ENCODE measurements at places on chromosomes 6 and 20.

- no peak for DNase-seq
Observed at GRCh38 chr20:3685341-3685740, 3.5 kb upstream of the ADAM33 start.

- DNase-seq = no peak
Observed at GRCh38 chr6:36793913-36794712, 45.1 kb downstream of the CPNE5 start.

- no peak for DNase-seq
Observed at GRCh38 chr6:3323696-3324261, 65.0 kb downstream of the PSMG4 start.

- no peak for DNase-seq
Observed at GRCh38 chr6:120805276-120805675, 529.0 kb downstream of the TBC1D32 start.

DNA sequence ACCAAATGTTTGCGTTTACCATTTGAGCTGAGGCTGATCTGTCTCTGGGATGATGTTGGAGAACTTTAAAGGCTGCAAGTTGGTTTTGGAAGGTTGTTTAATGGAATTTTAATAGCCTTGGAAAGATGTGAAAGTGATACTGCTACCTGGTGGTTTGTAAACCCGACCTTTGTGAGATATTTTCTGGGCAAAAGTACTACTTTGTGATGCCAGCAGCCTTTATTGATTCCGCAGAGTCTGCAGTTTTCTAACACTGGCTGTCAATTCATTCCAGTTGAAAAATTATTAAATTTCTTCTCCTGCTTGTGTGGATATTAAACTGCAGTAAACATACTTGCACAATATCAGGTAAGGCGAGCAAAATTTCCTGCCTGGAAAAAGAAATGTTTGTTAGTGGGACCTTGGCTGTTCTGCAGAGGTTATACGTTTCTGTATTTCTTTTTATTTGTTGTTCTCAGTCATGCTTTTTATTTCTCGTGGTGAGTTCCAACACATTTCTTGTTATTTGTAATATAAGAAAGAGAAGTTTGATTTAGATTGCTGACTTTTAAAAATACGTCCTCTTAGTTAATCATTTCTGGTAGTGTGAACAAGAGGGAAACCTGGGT lies 322.5 kb downstream of the CDKAL1 start:
- no peak for DNase-seq

DNA sequence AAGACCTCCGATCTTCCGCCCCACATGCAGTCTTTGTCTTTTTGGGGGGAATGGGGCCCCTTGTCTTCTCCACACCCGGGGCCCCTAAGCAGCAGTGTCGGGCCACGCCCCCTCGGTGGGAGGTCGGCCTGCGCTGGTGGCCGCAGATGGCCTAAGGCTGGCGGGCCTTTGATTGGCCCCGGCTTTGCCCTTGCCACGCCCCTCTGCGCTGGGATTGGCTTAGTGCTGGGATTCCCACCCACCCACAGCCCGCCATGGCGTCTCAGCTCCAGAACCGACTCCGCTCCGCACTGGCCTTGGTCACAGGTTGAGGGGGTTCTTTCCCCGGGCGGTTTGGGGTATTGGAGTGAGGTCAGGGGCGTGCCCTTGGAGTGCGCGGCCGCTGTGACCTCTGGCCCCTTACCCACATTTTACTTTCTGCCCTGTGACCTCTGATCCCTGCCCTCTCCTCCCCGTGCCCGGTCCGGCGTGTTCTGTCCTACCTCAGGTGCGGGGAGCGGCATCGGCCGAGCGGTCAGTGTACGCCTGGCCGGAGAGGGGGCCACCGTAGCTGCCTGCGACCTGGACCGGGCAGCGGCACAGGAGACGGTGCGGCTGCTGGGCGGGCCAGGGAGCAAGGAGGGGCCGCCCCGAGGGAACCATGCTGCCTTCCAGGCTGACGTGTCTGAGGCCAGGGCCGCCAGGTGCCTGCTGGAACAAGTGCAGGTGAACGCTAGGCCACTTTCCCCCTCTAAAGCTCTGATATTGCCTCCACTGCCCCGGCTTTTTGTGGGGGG lies at the start of gene HSD17B8:
TSS of gene HSD17B8 (plus strand) at position 241 of the 776 bp plus-strand sequence. CDS start at position 255, 14 bp downstream.
- peak; percentile 80 for DNase-seq

- no peak for DNase-seq
Observed at GRCh38 chr20:49529470-49529869, 38.5 kb downstream of the PTGIS start.

DNA sequence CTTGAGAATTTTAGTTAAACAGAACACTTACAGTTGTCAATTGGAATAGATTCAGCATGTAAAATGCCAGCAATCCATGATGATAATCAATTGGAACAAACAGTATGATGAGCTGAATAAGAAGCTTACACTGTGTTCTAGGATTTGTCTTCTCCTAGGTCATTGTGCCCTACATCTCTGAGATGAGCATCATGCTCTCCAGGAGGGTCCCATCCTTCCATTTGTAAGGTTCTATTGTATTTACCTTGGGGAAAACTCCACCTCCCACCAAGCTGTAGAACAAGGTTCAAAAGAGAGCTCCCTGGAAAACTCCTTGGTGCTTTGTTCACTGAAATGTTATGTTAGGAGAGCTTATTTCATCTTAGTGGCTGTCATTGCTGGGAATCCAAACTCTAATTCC lies 60.8 kb downstream of the OR2B2 start:
- no peak for DNase-seq

DNA sequence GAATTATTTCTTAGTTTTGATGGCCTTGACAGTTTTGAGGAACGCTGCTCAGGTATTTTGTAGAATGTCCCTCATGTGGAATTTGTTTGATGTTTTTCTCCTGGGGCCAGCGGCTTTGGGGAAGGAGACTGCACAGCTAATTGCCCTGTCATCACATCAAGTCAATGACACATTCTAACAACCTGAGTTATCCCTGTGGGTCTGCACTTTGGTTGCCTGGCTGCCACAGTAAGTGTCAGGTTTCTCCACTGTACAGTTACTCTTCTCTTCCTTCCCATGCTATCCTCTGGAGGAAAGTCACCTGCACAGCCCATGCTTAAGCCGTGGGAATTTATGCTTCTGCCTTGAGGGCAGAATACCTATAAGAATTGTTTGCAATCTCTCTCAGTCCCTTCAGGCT lies 1.4 kb upstream of the TREML4 start:
- no peak for DNase-seq

DNA sequence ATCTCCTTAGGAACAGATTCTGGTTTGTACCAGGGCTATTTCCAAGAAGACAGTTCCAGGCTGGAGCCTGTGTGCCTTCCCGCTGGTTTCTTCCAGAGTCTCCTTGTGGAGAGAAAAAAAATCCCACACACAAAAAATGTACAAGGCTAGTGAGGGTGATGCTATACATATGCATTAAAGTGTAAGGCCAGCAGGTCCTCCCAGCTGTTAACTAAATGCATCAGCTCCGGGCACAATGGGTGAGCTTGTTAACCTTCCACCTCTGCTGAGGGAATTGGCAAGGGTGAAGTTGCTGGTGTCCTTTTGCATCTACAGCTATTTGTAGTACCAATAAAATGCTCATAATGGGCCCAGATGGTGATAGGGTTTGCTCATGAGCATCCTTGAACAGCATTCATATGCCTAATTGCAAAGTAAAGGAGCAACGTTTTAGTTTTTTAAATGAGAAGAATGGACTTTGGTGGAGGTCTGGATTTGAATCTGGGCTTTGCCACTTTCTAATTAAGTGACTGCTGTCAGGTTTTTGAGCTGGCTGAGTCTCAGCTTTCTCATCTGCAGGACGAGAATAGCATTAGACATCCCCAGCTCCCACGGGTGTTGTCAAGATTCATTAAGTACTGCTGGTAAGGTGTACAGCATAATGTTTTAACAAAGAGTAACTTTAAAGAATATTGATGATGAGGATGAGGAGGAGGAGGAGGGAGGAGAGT lies 361.8 kb downstream of the QKI start:
- no peak for DNase-seq

GRCh38 chr6:100880149-100880852 lies 828 bp downstream of the ASCC3 start:
- no peak for DNase-seq

DNA sequence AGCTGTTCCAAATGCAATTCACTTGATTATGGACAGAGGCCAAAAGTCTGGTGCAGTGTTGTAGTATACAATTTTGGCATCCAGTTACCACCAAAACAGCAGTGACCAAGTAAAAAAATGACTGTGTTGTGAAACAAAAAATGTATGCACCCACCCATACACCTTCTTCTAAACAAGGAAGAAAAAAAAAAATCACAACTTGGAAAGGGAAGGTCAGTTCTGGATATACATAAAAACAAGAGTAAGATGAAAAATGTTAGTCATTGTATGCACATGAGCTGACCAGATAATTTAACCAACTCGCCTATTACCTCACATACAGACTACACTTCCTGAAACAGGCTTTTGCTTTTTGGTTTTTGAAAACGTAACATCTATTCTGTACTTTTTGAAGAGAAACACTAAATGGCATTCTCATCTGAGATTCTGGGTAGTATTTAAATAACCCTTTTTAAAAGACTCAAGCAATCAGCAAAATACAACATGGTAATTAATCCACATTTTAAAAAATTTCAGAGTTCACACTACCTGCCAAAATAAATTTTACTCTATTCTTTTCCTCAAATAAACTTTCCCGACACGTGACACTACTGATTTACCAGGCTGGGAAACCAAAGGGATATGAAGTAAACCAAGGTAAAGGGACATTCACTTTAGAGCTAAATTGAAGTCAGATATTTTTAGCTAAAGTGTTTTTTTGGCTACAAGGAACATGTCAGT lies 141.6 kb upstream of the SHLD1 start:
- no peak for DNase-seq

- no peak for DNase-seq
Observed at GRCh38 chr20:50494428-50494827, 15.8 kb upstream of the PTPN1 start.

GRCh38 chr6:10720265-10720959 lies 2.5 kb upstream of the TMEM14C start:
- DNase-seq = peak; percentile 24

GRCh38 chr6:11732036-11732631 lies 46.5 kb downstream of the ADTRP start:
- no peak for DNase-seq

GRCh38 chr20:59350330-59351156 lies 50.1 kb downstream of the EDN3 start:
- no peak for DNase-seq

DNA sequence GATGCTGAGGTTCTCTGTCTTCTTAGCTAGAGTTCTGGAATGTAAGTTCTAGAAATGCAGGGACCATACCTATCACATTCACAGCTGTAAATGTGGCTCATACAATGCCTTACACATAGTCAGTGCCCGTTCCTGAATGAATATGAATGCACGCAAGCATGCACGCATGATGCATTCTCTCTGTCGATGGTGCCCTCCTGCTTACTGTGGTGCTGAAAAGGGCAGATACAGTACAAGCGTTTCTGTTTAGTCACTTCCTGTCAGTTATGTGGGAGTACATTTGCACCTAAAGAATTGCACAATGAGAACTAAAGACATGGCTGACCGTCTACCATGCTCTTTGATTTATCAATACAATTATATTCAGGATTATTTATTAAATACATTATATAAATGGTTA lies 152.2 kb upstream of the SOX4 start:
- DNase-seq = no peak

GRCh38 chr6:12601881-12602280 lies 114.7 kb upstream of the PHACTR1 start:
- no peak for DNase-seq

DNA sequence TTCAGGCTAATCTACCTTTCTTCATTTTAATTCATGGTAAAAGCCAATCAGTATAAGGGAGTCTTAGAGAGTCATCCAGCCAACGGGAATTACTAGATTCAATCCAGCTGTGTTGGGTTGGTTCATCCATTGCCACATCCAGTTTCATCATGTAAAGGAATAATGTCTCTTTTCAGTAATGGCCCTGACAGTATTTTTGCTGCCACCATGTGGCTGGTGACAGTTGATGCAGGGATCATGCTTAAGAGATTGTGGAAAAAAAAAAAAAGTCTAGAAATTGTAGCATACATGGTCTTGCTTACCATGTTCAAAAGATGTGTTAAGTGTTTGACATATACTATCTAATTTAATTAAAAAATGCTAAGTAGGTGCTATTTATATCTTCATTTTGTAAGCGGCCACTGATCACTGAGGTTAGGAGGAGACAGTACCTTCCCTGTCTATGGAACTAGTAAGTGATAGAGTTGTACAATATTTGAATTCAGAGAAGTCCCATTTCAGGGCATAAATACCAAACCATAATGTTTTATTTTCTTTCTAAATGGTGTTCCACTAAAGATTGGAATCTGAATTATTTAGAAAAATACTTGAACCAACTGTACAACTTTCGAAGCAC lies 135.9 kb downstream of the KHDRBS2 start:
- no peak for DNase-seq

DNA sequence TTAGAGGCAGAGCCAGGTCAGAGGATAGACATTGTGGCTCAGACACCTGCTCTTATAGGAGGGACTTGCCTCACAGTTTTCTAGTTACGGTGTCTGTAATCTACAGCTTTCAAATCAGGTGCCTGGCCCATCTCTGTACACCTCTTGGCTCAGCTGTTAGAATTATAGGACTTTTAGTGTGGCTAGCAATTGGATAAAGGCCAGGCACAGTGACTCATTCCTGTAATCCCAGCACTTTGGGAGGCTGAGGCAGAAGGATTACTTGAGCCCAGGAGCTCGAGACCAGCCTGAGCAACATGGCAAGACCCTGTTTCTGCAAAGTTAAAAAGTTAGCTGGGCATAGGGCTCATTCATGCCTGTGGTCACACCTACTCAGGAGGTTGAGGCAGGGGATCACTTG lies 20.0 kb downstream of the BRPF3 start:
- no peak for DNase-seq

GRCh38 chr6:139029470-139030227 lies 1.1 kb downstream of the ABRACL start:
- no peak for DNase-seq

DNA sequence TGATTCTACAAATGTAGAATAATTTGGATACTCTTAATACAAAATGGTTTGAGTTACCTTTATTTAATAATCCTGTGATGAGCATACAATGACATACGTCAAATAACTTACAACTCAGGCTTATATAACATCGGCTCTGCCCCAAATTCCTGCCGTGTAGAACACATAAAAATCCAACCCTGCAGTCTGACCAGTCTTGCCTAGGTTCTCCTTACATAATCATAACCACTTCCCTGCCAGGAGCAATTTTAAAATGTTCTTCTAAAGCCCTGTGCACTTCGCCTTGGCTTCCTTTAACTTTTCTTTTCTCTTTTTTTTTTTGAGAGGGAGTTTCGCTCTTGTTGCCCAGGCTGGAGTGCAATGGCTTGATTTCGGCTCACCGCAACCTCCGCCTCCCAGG lies 16.2 kb upstream of the IER3 start:
- no peak for DNase-seq

- DNase-seq = no peak
Observed at GRCh38 chr6:45256697-45257695, 71.1 kb upstream of the RUNX2 start.

- DNase-seq = no peak
Observed at GRCh38 chr6:109794201-109794923, 103.3 kb downstream of the FIG4 start.
